ENCODE measurements at places on chromosomes 1 and 21.

GRCh38 chr1:4101459-4102161 lies 201.5 kb upstream of the C1orf174 start:
- DNase-seq: no peak

- DNase-seq: peak; percentile 36
Observed at GRCh38 chr1:975896-976683, 5.8 kb downstream of the PERM1 start.

DNA sequence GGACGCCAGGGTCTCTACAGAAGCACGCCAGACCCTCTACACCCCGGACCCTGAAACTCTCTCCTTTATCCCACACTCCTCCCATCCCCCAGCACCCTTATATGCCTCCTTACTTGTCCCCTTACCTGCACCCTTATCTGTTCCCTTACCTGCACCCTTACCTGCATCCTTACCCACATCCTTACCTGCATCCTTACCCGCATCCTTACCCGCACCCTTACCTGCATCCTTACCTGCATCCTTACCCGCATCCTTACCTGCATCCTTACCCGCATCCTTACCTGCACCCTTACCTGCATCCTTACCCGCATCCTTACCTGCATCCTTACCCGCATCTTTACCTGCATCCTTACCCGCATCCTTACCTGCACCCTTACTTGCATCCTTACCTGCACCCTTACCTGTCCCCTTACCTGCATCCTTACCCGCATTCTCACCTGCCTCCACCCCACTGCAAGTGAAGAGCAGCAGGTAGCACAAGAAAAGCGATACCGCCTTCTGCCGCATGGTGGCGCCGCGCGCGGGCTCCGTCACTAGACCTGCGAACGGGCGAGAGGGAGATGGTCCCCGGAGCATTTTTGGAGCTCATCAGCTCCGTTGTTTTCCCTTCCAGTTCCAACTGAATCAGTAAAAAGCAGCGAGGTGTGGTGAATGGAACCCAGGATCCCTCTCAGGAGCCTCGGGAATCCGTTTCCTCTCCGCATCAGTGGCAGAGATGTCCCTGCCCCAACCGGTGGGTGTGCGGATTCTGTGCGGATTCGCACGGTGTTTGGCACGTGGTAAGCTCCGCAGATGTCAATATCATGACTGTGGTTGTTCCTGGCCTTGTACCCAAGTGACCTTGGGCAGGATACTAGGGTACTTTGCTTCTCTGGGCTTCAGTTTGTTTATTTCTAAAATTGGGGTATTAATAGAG lies 2.9 kb downstream of the IFI6 start:
- DNase-seq: peak; percentile 72

DNA sequence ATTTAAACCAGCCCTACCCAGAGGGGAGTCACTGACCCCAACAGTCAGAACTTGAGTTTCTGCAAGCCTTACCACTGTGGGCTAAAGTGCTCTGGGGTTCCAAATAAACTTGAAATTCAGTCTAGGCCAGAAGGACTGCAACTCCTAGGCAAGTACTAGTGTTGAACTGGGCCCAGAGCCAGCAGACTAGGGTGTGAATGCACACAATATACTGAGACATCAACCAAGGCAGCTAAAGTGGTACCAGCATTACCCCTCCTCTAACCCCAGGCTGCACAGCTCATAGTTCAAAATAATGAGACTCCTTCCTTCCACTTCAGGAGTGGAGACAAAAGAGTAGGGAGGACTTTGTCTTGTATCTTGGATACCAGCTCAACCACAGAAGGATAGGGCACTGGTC lies 18.9 kb upstream of the IL20 start:
- DNase-seq: no peak

GRCh38 chr1:45545553-45546310 lies 4.9 kb upstream of the AKR1A1 start:
- DNase-seq: no peak

Data from T-helper 17 cell (primary cell).